ENCODE measurements at places on chromosomes 4 and X.
A peak's percentile ranks its signal among the peaks of the same experiment; 100 is the strongest.

- DNase-seq = no peak
Observed at GRCh38 chr4:57494821-57495220, 384.6 kb upstream of the IGFBP7 start.

- no peak for DNase-seq
Observed at GRCh38 chr4:6450709-6451108, 21.7 kb downstream of the PPP2R2C start.

- DNase-seq = peak; percentile 89
Observed at GRCh38 chr4:102263024-102263787, 82.1 kb downstream of the SLC39A8 start.

DNA sequence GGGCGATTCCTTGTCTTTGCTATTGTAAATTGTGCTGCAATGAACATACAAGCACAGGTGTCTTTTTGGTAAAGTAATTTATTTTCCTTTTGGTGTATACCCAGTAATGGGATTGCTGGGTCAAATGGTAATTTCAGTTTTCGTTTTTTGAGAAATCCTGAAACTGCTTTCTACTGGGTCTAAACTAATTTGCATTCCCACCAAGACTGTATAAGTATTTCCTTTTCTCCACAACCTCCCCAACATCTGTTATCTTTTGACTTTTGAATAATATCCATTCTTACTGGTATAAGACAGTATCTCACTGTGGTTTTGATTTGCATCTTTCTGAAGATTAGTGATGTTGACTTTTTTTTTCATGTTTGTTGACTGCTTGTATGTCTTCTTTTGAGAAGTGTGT, 2506.0 kb downstream of the PCDH7 start:
- DNase-seq = no peak

DNA sequence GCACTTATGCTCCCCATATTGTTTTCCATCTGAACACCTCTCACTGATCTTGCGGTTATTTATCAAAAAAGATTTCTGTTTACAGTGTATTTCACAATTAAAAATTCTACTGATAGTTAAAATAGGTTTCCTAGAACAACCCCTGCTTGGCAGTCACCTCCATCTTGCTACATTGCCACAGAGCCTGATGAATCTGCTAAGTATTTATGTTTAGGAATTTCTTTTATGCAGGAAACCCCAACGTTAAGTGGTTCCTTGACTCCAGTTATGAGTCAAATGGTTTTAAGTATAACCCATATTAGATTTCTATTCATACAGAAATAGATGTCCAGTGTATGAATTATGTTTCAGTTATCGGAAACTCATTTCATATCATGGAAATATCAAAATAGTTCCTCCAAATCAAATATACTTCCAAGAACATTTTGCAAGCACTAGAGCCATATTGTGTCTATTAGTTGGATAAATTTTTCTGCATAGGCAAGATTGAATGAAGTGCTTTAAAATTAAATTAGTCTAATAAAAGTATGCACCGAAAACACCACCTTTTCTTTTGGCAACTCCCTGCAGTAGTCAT, 20.6 kb downstream of the GALNT7 start:
- no peak for DNase-seq

- no peak for DNase-seq
Observed at GRCh38 chr4:25950461-25951389, 36.7 kb downstream of the SMIM20 start.

DNA sequence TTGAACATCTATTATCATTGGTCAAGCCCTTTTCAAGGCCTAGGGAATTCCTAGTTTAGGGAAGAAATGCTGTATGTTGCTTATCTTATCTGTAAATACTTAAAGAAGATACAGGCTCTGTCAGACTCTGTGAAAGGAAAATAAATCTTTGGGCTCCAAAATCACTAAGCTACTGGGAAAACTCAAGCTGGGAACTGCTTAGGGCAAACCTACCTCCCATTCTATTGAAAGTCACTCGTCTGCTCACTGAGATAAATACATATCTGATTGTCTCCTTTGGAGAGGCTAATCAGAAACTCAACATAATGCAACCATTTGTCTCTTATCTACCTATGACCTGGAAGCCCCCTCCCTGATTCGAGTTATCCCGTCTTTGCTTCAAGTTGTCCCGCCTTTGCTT, 108.6 kb upstream of the NDST4 start:
- no peak for DNase-seq

DNA sequence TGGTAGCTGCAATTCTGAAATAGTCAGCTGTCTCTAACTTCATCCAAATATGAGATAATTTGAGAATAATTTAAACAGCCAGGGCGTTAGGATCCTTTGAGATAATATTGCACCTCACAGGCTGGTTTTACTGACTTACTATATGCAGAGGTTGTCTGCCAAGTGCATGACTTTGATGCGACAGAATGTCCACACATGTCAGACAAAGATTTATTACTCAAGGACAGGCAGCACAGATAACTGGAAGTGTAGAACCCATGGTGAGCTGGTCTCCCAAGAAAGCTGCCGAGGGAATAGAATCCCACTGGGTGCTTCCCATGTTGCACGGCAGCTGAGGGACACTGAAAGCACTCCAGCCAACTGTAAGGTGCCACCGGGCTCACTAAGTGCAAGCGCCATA, 166.2 kb upstream of the GALNTL6 start:
- no peak for DNase-seq
